H7 (cell line): ENCODE measurements at places on chromosomes 12 and 14.

DNA sequence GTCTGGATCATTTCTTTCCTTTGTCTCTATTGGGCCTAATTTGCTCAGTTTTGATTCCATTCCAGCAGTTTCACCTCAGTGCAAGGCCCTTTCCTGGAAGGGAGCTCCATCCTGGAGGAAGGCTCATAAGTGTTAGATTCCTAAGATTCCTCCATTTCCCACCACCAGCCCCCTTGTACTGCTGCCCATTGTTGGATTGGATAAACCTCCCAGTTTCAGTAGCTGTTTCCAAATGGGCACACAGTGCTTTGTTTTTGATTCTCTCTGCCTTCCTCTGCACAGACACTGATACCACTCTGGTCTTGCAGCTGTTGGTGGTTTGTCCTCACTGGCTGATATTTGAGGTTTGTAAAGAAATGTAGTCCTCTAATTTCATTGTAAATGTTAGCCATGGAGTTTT is 158.9 kb downstream of the SLC15A5 start:
- peak; percentile 3 for DNase-seq

- DNase-seq: no peak
Measured at GRCh38 chr12:109959411-109960093, 36.6 kb downstream of the GIT2 start.

DNA sequence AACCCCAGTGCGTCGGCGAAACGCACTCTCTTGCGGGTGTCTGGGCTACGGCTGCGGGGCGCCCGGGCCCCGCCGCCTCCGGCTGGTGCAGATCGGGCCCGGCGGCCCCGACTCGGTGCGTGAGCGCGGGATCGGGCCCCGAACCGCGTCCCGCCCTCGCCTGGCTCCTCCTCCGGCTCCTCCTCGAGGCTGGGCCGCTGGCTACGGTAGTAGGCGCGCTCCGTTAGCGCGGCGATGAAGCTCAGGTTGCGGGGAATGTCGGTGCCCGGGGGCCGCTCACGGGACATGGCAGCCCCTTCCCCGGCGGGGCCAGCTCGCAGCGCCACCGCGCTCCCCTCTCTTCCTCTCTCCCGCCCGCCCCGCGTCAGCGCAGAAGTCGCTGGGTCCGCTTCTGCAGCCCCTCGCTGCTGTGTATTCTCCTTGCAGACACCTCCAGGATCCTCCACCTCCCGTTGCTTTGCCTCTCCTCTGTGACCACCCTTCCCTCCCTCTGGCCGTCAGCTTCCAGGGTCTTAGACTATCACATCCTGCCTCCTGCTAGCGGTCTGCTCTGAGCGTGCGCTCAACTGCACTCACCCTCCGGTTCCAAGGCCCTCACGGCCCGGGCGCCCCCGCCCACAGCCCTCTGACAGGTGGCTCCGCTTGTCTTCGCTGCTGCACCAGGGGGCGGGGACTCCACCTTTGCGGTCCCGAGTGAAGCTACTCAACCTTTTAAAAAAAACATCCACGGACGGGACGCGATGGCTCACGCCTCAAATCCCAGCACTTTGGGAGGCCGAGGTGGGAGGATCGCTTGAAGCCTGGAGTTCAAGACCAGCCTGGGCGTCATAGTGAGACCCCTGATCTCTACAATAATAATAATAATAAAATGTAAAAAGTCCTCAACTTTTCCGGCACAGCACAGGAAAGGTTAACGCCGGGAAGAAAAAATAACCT is at the start of gene PPP1R3E:
Gene PPP1R3E, minus strand, starts transcription at position 570 of the 936 bp plus-strand sequence. Its CDS starts 283 bp downstream, at position 287.
- peak; percentile 80 for DNase-seq

DNA sequence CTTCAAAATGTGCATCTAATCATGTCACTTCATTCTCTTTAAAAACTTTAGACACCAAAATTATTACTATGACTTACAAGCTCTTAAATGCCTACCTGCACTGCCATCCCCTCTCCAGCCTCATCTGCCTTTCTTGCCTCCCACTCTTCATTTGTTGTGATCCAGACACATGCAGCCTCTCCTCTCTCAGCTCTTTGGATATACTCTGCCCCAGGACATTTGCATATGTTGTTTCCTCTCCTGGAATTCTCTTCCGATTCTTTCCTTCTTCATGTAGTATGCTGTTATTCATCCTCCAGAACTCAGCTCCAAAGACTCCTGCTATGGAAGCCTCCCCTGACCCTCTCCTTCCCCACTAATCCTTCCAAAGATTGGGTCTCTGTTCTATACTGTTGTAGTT is 197.6 kb downstream of the ANO4 start:
- DNase-seq: no peak

DNA sequence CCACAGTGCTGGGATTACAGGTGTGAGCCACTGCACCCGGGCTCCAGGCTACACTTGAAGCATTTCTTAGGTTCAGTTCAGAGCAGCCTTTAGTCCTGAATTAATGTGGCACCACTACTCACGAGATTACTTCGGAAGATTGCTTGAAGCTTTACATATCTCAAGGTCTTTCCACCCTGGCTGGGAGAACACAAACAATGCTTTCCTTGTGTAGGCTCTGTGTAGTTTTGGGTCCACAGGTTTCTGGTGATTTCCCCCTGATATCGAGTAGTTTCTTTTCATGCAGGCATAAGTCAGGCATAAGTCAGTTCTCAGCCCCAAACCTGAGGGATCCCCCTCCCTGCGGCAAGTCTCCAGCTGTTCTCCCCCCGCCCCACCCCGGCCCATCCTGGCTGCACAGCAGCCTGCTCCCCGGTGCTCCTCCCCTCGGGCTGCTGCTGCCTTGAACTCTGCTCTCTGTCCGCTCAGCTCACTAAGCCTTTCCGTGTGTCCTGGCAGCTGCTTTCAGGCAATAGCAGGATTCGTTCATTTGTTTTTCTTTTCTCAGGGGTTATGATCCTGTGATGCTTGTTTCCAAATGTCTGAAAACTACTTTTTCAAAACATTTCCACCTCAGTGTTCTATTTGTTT is 417.7 kb downstream of the TMEM121 start:
- no peak for DNase-seq

DNA sequence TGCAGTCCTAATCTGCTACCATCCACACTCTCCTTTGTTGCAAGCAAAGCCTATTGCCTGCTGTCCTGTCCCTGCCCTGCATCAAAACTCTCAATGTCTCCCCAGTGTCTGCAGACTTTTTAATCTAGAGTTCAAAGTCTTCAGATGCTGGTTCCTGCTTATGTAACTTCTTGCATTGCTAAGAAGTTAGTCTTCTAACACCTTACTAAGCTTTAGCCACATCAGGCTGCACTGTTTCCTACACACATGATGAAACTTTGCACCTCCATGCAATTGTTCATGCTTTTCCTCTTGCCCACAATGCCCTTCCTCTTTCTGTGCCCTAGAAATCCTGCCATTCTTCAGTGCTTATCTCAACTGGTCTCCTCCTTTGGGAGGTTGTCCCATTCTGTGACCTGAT is 16.2 kb upstream of the DICER1 start:
- no peak for DNase-seq

GRCh38 chr14:94682061-94682516 is 69.9 kb downstream of the SERPINA3 start:
- DNase-seq: peak; percentile 67

DNA sequence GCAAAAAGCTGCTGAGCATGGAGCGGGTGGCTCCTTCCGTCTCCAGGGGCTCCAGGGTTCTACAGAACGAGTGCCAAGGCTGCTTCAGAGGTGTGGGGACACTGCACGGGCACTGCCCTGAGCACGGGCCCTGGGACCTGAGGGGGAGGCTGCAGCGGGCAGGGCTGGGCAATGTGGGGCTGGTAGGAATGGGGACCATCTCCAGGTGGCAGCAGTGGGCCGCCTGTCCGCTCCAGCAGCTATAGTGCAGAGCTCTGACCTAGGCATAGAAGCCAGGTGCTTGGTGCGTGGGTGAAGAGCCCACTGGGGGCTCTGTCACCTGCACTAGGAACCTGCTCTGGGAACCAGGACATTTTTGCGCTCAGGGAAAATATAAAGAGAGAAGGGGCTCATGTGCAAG is 22.3 kb downstream of the HDAC7 start:
- peak; percentile 93 for DNase-seq

DNA sequence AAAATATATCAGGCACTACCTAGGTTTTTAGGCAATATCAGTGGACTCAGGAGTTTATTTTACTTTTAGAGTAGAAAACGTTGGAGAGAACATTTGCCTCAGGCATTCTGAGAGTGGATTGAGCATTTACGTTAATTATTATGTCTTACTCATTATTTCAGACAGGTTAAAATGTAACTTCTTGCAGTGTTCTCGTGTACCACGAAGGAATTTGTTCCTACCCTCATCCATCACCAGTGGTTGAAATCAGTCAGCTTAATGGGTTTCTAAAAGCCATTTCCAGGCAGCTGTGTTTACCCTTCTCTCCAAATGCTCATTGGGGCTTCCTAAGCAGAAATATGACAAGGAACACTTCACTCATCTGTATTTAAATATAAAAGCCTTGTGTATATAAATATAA is 9.1 kb upstream of the LDHB start:
- no peak for DNase-seq

GRCh38 chr14:68849416-68849815 is 56.5 kb upstream of the ZFP36L1 start:
- DNase-seq: no peak

DNA sequence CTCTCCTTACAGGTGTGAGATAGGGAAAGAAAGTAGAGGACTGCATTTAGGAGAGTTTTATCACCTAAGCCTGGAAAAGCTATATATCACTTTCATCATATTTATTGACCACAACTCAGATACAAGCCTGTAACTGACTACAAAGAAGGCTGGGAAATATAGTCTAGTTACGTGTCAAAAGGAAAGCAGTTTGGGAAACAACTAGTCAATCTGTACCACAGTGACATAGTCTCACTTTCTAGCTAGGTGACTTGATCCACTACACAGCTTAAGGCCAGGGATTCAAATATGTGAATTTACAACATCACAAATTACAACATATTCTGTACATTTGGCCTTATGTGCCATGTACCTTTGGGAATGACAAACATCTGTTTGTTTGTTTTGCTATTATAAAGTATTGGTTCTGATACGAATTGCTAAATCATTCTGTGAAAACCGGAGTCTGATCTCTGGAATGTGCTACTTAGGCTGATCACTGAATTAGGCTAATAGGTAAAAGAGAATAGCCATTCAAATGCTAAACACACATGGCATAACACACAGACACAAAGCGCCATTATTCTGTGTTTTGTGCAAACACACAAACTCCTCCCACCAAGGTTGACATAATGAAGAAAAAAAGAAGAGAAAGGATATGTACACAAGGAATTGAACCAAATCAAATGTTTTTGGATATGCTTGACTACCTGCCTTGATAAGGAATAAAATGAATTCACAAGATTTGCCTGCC is 279.8 kb downstream of the DUSP6 start:
- DNase-seq: no peak

- DNase-seq: peak; percentile 92
Measured at GRCh38 chr12:54560374-54560858, 11.0 kb downstream of the PDE1B start.

- DNase-seq: no peak
Measured at GRCh38 chr12:113844495-113845210, 121.5 kb downstream of the RBM19 start.

DNA sequence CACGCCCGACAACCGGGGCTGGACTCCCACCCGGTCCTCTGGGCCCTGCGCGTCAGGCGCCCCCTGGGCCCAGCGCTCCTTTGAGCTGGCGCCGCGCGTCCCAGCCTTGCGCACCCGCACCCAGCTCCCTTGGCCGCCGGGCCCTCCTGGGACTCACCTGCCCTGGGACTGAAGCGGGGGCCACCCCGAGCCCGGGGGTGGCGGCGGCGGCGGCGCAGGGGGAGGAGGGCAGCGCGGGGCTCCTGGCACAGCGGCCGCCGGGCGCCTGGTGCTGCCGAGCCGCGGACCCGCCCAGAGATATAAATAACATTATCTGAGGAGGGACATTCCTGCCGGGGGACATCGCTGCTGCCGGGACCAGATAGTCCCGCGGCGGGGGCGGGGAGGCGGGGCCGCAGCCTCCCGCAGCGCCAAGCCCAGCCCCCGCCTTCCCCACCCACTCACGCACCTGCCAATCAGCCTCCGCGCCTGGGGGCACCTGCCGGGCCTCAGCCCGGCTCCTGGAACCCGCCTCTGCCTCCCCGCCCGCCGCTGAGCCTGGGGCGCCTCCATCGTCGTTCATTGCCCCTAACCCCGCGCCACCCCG is at the start of gene SPTB:
Gene SPTB, minus strand, starts transcription at position 273 of the 586 bp plus-strand sequence. CDS start 56,813 bp downstream, outside the sequence.
- DNase-seq: peak; percentile 92
